ENCODE measurements at places on chromosomes 4 and X.

DNA sequence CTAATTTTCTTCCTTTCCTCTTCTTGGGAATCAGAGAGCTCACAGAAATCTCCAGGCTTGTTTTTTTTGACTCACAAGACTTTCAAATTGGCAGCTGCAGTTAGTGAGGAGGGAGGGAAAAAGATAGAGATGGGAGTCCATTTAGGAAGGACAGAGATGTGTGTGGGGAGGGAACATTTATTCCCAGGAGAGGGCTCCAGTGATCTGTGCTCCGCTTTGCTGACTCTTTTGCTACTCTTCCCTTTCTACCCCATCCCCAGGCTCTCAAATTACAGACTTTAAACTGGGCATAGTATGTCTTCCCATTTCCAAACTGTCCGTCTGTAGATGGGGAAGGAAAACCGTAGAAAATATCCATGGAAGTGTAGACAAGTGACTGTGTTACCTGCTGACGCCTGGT is 39.1 kb upstream of the UCP1 start:
- no peak for DNase-seq

DNA sequence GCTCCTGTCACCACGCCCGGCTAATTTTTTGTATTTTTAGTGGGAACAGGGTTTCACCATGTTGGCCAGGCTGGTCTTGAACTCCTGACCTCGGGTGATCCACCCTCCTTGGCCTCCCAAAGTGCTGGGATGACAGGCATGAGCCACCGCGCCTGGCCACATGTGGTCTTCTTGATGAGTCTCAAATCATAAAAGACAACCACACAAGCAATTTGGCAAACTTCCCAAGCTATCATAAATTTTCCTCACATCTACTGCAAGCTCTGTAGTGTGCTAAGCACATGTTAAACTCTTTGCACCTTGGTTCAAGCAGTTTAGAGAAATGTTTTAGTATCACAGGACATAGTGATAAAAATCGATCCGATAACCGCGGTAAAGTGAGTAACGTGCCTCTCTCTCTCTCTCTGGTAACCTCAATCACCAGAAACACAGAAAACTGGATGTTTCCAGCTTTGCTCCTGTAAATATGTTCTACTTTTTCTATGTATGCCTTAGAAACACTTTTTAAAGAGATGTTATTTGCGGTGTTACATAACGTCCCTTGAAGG is 256.8 kb downstream of the DHRSX start:
- no peak for DNase-seq

GRCh38 chrX:153102418-153102817 is 30.2 kb downstream of the PNMA6A start:
- DNase-seq, result no peak

GRCh38 chr4:2848449-2848848 is 4.8 kb downstream of the ADD1 start:
- no peak for DNase-seq

DNA sequence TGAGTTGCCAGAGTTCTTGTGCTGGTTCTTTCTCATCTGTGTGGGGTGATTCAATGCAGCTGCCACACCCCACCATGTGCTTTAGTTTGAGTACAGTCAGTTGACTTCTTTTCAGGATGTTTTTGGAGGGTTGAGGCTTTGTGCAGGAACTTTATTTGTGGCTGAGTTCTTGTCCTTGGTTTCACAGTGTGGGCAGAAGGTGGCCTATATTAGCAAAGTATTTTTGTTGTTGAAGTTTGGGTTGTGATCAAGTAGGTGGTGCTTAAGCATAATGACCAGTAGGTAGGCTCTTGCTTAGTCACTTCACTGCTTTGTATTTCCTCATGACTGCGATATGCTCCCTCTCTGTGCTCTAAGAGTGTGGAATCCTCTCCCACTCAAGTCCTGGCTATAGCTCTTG is 80.3 kb downstream of the ARHGAP24 start:
- DNase-seq, result no peak

GRCh38 chrX:5650904-5651303 is 577.8 kb downstream of the NLGN4X start:
- no peak for DNase-seq

DNA sequence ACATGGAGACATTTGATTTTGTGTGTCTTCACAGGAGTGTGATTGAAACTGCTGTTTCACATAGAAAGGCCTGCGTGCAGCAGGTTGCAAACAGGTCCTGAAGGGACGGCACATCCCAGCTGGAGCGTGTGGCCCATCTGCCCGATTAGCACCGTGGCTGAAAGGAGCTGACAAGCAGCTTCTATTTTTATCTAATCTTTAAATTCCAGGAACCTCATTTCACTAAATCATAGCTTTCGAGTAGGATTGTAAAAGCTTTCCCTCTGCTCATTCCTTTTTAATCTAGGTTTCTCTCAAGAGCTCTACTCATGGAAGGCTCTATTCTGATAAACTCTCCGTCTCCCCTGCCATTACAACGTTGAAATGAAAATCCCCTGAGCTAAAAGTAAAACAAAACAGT is 106.8 kb downstream of the FSTL5 start:
- no peak for DNase-seq

DNA sequence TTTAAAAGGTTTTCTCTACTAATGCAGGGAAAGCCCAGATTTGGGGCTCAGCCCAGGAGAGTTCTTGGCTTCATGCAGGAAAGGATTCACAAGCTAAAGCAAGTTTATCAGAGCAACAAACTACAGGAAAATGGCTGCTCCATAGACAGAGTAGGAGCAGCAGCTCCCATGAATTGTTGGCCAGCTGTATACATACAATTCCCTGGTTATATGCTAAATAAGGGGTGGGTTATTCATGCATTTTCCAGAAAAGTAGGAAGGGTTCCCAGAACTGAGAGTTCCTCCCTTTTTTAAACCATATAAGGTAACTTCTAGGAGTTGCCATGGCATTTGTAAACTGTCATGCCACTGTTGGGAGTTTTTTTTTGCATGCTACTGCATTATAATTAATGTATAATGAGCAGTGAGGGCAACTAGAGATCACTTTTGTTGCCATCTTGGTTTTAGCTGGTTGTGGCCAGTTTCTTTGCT is 2.6 kb downstream of the C4orf33 start:
- no peak for DNase-seq

Data from effector CD8-positive, alpha-beta T cell (primary cell).